Activated T-cell treated with anti-CD3 and anti-CD28 coated beads, Interleukin-2, amount 50 U/mL, for 72 hours (primary cell): ENCODE measurements at places on chromosomes 3 and 15. TPM values are rescaled to one million over a fixed set of nuclear protein-coding genes. Genes with fewer than 3 reads are reported as not detected.

GRCh38 chr15:29066838-29067237 lies 181.1 kb downstream of the APBA2 start:
- no peak for DNase-seq
- H3K27me3 ChIP-seq, result no peaks in the 10 kb centered on the region
- H3K27ac ChIP-seq, result no peak overlapping the region
- H3K36me3 ChIP-seq, result peaks cover 1% of the 10 kb centered on the region
- peaks cover 7% of the 10 kb centered on the region for H3K4me1 ChIP-seq

The CGGBP1 gene
- total RNA-seq, result 163 TPM

DNA sequence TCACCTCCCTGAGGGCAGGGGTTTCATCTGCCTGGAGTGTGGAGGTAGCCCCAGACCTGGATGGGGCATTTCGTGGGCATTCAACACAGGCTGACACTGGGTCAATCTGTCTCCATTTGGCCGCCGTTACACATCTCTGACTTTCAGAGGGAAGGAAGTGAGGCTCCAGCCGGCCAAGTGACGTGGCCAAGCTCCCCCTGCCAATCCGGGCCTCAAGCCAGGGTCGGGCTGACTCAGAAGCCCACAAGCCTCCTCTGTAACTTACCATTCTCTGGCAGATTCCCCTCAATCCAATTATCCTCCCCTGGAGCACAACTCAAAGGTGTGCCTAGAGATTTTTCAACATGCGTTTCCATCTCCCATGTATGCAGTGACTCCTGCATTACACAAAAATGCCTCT lies 227.6 kb downstream of the KLF13 start:
- H3K36me3 ChIP-seq, result no peaks in the 10 kb centered on the region
- no peak overlapping the region for H3K4me3 ChIP-seq
- peaks cover 14% of the 10 kb centered on the region for H3K4me1 ChIP-seq
- no peak for DNase-seq
- peaks cover 5% of the 10 kb centered on the region for H3K27me3 ChIP-seq

- no peak overlapping the region for H3K27ac ChIP-seq
- H3K27me3 ChIP-seq, result peaks cover 23% of the 10 kb centered on the region
- H3K36me3 ChIP-seq, result no peaks in the 10 kb centered on the region
- no peak for DNase-seq
- H3K4me3 ChIP-seq, result no peak overlapping the region
Observed at GRCh38 chr3:139319428-139320402, 24.1 kb upstream of the MRPS22 start.

GRCh38 chr3:169400874-169401273 lies 262.6 kb downstream of the MECOM start:
- no peaks in the 10 kb centered on the region for H3K27me3 ChIP-seq
- H3K27ac ChIP-seq, result no peak overlapping the region
- DNase-seq, result no peak
- no peaks in the 10 kb centered on the region for H3K36me3 ChIP-seq
- no peak overlapping the region for H3K4me3 ChIP-seq

The C2CD4A gene
- 0.46 TPM for total RNA-seq

GRCh38 chr15:95024351-95024750 lies 793.0 kb downstream of the MCTP2 start:
- H3K36me3 ChIP-seq, result no peaks in the 10 kb centered on the region
- H3K4me3 ChIP-seq, result no peak overlapping the region
- DNase-seq, result no peak
- H3K27ac ChIP-seq, result no peak overlapping the region
- no peaks in the 10 kb centered on the region for H3K4me1 ChIP-seq

DNA sequence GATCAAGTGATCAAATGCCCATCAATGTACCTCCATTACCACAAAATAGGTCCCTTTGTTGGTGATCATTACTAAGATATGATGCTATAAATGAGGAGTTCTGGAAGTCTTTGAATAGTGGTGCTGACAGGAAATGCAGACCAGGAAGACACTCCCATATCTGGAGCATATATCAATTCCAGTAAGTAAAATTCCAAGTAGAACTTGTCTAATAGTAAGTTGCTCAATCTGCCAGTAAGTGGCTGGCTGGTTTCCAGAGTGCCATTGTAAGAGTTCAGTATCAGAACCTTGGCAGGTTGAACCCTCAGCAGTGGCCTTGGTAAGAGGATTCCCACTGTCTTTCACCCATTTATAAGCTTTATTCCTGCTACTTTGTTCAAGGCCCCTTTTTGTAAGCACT lies 379.9 kb upstream of the RBMS3 start:
- no peaks in the 10 kb centered on the region for H3K4me1 ChIP-seq
- H3K27me3 ChIP-seq, result no peaks in the 10 kb centered on the region
- no peak for DNase-seq
- no peaks in the 10 kb centered on the region for H3K36me3 ChIP-seq

DNA sequence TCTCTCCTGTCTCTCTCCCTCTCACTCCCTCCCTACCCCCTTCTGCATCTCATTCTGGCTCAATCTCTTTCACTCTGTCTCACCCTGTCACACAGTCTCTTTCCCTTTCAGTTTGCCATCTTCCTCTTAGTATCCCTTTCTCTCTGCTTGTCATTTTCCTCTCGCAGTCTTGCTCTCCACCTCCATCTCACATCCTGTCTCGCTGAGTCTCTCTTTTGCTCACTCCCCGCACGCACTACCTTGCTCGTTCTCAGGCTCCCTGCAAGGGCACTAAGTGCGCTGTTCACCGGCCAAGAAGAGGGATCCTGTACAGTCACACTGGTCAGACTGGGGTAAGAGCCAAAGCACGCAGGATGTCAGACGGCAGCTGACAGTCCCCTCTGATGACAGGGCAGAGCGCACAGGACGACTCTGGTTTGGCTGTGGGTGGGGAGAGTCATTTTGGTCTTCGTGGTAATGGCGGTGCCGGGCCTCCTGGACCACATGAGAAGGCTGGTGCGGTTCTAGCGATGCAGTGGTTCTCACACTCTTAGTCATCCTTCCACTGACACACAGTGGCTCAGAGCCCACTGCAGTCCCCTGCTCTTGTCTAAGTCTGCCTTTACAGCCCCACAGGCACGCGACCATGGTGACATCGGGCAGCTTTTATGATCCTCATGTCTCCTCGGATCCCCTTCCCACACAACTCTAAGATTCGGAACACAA lies 356.8 kb downstream of the FOXP1 start:
- DNase-seq, result peak; percentile 95
- H3K27me3 ChIP-seq, result no peaks in the 10 kb centered on the region
- peak overlapping the region; percentile 52 for H3K27ac ChIP-seq
- peak overlapping the region; percentile 75 for H3K4me3 ChIP-seq
- peaks cover 94% of the 10 kb centered on the region for H3K4me1 ChIP-seq

- no peaks in the 10 kb centered on the region for H3K4me1 ChIP-seq
- no peak for DNase-seq
- H3K4me3 ChIP-seq, result no peak overlapping the region
- no peaks in the 10 kb centered on the region for H3K27me3 ChIP-seq
- H3K36me3 ChIP-seq, result no peaks in the 10 kb centered on the region
- H3K27ac ChIP-seq, result no peak overlapping the region
Observed at GRCh38 chr3:126955004-126955790, 27.7 kb upstream of the PLXNA1 start.

DNA sequence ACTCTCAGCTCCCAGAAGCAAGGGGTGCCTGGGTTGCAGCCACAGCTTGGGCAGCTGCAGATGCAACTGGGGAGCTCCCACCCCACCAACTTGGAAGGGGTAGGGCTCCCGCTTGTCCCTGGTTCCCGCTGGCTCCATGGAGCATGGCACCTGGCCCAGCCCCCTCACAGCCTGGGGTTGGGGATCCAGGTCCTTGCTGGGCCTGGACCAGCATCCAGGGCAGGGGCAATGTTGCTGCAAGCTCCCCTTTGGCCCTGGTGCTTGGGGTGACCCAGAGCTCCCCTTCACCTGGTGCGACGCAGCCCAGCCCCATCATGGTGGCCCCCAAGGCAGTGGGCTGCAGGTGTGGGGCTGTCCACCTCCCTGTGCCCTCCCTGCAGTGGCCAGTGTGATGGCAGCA lies 99.6 kb upstream of the FRMD4B start:
- no peak overlapping the region for H3K4me3 ChIP-seq
- H3K4me1 ChIP-seq, result no peaks in the 10 kb centered on the region
- no peak for DNase-seq
- peaks cover 21% of the 10 kb centered on the region for H3K27me3 ChIP-seq
- H3K27ac ChIP-seq, result no peak overlapping the region
- H3K36me3 ChIP-seq, result no peaks in the 10 kb centered on the region

GRCh38 chr15:99268431-99268830 lies 17.1 kb downstream of the LRRC28 start:
- H3K4me1 ChIP-seq, result no peaks in the 10 kb centered on the region
- DNase-seq, result no peak
- no peaks in the 10 kb centered on the region for H3K36me3 ChIP-seq

GRCh38 chr3:116331380-116331779 lies 113.9 kb downstream of the LSAMP start:
- H3K4me1 ChIP-seq, result no peaks in the 10 kb centered on the region
- H3K27ac ChIP-seq, result no peak overlapping the region
- H3K27me3 ChIP-seq, result no peaks in the 10 kb centered on the region
- no peaks in the 10 kb centered on the region for H3K36me3 ChIP-seq
- DNase-seq, result no peak

- no peak for DNase-seq
- no peak overlapping the region for H3K27ac ChIP-seq
- no peaks in the 10 kb centered on the region for H3K27me3 ChIP-seq
- peaks cover 13% of the 10 kb centered on the region for H3K4me1 ChIP-seq
- H3K4me3 ChIP-seq, result no peak overlapping the region
- no peaks in the 10 kb centered on the region for H3K36me3 ChIP-seq
Observed at GRCh38 chr3:189690672-189691071, 59.5 kb downstream of the TP63 start.

DNA sequence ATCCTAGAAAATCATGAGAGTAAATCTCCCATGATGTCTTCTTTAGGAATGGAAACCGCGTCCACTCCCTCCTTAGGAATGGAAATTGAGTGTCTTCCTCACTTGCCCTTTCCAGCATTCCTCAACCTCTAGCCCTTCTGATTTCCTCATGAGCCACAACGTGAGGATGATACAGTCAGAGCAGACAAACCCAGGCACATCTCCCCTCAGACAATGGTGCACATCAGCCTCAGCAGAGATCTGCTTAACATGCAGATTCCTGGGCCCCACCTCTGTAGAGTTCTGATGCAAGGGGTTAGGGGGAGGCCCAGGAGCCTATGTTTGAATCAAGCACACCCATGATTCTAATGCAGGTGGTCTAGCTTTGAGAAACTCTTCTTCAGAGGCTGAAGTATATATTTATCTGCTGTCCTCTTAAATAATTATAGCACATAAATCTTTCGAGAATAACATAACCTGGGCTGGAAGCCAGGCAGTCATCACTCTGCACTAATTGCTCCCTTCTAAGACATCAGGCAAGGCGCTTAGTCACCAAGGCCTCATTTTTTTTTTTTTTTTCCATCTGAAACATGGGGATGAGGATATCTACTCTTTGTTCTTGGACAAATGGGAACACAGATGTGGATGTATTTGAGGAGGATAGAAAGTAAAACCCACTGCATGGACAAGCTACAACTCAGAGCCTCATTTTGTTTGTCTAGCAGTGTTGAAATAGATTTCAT lies 81.7 kb downstream of the PRICKLE2 start:
- no peaks in the 10 kb centered on the region for H3K27me3 ChIP-seq
- H3K4me3 ChIP-seq, result no peak overlapping the region
- H3K27ac ChIP-seq, result no peak overlapping the region
- no peaks in the 10 kb centered on the region for H3K36me3 ChIP-seq
- no peak for DNase-seq

DNA sequence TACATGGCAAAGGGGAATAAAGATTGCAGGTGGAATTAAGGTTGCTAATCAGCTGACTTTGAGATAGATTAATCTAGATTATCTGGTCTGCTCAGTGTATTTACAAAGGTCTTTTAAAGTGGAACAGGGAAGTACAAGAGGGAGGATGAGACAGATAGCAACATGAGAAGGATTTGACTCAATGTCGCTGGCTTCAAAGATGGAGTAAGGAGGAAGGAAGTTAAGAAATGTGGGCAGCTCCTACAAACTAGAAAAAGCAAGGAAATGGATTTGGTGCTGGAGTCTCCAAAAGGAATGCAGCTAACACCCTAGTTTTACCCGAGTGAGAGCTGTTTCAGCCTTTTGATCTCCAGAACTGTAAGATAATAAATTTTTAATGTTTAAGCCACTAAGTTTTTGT lies 180.7 kb upstream of the TTC14 start:
- H3K36me3 ChIP-seq, result no peaks in the 10 kb centered on the region
- DNase-seq, result no peak
- no peaks in the 10 kb centered on the region for H3K27me3 ChIP-seq

- DNase-seq, result no peak
- H3K27ac ChIP-seq, result no peak overlapping the region
- H3K36me3 ChIP-seq, result no peaks in the 10 kb centered on the region
- H3K4me3 ChIP-seq, result no peak overlapping the region
Observed at GRCh38 chr15:39239562-39239961, 341.3 kb upstream of the THBS1 start.

GRCh38 chr15:61841466-61841865 lies 218.8 kb downstream of the VPS13C start:
- H3K36me3 ChIP-seq, result peaks cover 2% of the 10 kb centered on the region
- peaks cover 24% of the 10 kb centered on the region for H3K27me3 ChIP-seq
- H3K4me1 ChIP-seq, result peaks cover 6% of the 10 kb centered on the region

- H3K36me3 ChIP-seq, result no peaks in the 10 kb centered on the region
- no peak overlapping the region for H3K4me3 ChIP-seq
- H3K27me3 ChIP-seq, result no peaks in the 10 kb centered on the region
- no peak for DNase-seq
Observed at GRCh38 chr3:148439254-148439822, 258.4 kb upstream of the AGTR1 start.

- no peaks in the 10 kb centered on the region for H3K36me3 ChIP-seq
- H3K27ac ChIP-seq, result no peak overlapping the region
- H3K27me3 ChIP-seq, result peaks cover 9% of the 10 kb centered on the region
- DNase-seq, result no peak
Observed at GRCh38 chr15:76070921-76071635, 11.3 kb downstream of the TMEM266 start.
